Activated CD8-positive, alpha-beta T cell treated with anti-CD3 and anti-CD28 coated beads for 36 hours (primary cell): ENCODE measurements at places on chromosomes 6 and 20.
A peak's percentile ranks its signal among the peaks of the same experiment; 100 is the strongest.

DNA sequence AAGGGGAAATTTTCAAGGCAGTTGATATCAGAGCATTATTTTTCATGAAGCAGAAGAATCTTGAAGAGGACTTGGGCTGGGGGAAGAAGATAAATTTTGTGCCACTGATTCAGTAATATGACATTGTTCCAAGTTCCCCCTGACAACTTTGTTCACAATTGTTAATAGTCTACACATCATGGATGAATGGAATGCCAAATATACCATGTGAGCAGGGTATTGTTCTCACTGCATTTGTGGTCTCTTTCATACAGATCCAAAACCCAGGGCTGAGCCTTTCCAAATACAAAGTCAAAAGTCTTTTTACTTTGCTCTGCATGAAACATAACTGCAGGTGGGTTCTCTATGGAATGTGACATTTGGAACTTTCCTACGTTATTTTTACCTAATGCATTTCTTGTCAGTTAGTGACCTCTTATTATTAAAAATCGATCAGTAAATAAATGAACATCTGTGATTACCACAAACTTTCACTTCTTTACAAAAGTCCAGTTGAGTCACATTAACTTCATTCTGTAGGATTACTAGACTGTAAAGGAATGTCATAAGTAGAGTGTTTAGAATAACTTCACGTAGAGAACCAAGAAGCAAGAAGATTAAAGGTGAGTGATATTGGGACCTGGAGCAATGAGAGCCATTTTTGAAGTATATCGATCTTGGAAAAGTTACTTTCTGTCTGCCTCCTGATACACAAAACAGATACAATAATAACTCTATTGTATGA lies 100.9 kb downstream of the RCAN2 start:
- no peak for DNase-seq

GRCh38 chr6:21933351-21933750 lies 339.8 kb downstream of the SOX4 start:
- DNase-seq: no peak

- peak; percentile 95 for DNase-seq
Observed at GRCh38 chr20:38873050-38873581, 53.1 kb upstream of the FAM83D start.

DNA sequence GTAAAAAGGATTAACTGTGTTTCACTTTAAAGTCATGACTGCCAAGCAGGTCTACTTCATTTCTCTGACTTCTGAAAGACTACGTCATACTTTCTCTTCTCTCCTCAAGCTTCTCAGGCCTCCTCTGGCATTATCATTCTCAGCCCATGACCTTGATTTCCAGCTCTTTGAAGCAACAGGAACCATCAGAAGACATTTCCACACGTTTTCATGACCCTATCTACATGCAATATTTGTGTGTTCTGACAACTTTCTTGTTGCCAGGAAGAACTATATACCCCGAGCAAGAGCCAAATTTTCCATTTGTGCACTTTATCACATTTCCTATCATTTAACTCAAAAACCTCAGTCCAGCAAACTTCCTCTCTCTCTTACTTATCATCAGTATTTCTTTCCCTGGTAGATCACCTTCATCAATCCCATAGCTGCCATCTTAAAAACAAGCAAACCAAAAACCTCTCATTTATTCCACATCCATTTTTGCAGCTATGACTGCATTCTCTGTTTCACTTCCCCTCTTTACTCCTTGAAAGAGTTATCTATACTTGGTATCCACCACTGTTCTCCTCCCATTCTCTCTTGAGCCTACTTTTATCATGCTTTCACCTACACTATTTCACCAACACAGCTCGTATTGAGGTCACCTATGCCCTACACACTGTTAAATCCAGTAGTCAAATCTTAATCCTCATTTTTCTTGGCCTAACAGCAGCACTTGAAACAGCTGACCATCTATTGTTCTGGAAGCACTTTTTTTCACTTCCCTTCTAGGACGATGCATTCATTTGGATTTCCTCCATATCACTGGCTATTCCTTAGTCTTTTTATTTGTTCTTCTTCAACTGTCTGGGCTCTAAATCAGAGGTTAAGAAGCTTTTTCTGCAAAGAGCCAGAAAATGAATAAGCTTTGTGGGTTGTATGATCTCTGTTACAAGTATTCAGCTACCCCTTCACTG lies 47.1 kb downstream of the STX7 start:
- no peak for DNase-seq

DNA sequence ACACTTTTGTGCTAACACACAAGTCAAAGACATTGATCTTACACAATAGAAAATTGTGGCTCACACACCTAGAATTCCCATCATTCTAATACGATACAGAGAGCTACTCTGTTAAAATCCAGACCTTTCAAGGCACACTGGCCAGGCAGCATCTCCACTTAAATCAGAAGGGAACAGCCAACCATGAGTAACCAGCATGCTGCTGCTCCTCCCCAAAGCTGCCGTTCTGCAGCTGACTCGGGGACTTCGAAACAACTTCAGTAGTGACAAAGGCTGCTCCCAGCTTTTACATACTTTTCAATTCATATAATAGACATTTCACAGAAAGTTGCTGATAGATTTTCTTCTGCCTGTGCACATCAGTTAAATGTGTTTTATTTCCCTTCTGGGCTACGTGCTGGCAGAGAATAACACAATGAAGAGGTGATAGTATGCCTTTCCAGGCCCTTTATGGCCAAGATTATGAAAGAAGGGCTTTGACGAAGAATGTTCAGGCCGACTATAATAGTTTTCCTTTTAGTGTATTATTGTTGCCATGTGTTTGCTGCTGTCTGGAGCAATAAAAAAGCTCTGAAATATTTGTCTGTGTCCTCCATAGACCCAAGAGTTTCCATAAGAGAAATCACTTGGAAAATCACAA lies 159.0 kb downstream of the GMDS start:
- DNase-seq: no peak

DNA sequence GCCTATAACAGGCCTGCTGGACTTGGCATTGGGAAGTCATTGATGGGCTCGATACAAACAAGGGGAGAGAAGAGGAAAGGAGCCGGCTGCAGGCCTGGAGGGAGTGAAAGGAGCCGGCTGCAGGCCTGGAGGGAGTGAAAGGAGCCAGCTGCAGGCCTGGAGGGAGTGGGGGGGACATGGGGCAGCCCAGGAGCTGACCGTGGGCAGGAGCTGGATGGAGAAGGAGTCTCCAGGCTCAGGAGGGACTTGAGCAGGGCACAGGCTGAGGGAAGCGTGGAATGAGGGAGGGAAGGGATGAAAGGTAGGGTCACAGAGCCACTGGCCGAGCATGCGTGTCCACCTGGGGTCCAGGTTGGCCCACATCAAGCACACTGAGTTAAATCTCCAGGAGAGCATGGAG lies 32.0 kb downstream of the RPP40 start:
- DNase-seq: no peak

- no peak for DNase-seq
Observed at GRCh38 chr6:75608956-75609533, 7.4 kb downstream of the SENP6 start.

GRCh38 chr6:93790981-93791380 lies 371.6 kb upstream of the EPHA7 start:
- no peak for DNase-seq

- DNase-seq: no peak
Observed at GRCh38 chr6:24864343-24864742, 65.6 kb upstream of the ARMH2 start.

DNA sequence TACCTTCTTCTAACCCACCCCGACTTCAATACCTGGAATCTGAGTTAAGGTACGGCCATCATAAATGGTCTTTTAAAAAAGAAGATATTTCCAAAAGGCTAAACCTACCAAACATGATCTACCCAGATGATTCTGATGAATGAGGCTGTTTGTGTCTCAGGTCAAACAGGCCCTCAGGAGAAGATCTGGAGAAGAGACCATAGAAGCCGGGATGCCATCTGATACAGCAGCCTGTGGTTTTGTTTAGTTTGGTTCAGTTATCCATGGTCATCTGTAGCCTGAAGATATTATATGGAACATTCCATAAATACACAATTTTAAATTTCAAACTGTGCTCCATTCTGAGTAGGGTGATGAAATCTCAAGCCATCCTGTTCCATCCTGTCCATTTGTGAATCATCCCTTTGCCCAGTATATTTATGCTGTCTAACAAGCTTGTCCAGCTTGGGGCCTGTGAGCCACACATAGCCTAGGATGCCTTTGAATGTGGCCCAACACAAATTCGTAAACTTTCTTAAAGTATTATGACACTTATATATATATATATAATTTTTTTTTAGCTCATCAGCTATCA lies 4.0 kb upstream of the CAP2 start:
- no peak for DNase-seq

DNA sequence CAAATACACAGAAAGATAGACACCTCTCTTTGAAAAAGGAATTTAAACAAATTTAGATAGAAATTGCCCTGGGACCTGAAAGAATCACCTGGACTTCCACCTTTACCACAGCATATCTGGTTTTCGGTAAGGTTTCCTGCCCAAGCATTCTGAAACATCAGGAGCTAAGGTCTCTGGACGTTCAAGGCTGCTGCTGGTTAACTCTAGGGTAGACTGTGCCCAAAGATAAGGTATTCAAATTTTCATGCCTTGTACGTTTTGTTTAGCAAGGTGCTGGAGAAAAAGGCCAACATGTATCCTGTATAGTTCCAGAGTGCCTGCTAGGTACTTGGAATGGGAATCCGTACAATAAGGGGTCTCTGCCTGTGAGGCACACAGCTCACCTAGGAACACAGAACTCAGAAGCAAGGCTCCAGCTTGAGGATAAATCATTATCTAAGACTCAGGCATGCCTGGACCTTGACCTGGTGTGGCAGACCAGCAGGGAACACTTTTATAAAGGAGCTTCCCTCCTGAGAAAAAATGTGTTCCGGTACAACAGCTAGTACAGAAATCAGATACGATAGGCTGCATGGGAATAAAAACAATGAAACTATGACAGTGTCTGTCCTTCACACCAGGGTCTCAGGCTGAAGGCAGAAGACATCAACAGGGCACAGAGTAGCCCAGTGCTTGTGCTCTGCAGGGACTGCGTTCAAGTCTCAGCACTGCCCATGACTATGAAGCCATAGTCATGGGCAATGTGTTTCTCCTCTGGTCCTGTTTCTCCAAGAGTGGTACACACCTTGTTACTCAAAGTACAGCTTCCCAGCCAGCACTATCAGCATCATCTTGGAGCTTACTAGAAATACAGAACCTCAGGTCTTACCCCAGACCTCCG lies 70.4 kb downstream of the METTL24 start:
- DNase-seq: no peak

GRCh38 chr20:25695532-25696370 lies 902 bp downstream of the ZNF337 start:
- DNase-seq: no peak

- no peak for DNase-seq
Observed at GRCh38 chr20:47063407-47063806, 168.8 kb downstream of the EYA2 start.

GRCh38 chr20:45672765-45673164 lies 2.7 kb upstream of the WFDC11 start:
- DNase-seq: no peak

DNA sequence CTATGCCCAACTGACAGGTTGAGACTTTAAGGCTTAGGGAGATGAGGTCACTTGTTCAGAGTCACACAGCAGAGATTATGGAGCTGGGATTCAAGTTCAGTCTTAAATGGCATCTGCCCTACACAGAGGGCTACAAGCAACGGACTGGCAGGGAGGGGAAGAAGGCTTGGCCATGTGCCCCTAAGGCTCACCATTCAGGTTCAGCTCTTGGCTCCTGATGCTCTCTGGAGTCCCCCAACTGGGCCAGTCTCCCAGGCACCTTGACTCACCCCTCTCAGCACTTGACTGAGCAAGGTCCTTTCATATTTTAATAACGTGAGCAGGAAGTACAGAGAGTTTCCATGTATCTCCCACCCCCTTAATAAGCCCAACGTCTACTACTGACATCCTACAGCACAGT lies 71.4 kb upstream of the MAFB start:
- DNase-seq: no peak

- no peak for DNase-seq
Observed at GRCh38 chr6:97914912-97915311, 631.9 kb upstream of the MMS22L start.

DNA sequence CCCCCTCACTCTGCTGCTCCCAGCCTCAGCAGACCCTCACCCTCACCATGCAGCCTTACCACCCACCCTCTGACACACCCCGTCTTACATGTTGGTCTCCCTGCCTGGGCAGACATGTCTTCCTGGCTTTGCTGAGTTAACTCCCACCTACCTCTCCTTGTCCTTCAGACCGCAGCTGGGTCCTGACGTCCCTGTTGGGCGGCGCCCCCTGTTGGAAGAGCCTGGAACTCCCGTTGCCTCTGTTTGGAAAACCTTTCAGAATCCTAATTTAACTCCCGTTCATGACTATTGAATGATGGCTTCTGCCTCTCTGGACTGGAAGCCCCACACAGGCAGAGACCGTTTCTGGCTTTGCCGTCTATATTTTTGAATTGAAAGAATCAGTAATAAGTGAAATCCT lies 245.1 kb downstream of the MYLK4 start:
- peak; percentile 5 for DNase-seq

GRCh38 chr6:34152042-34152524 lies 6.2 kb upstream of the GRM4 start:
- no peak for DNase-seq

DNA sequence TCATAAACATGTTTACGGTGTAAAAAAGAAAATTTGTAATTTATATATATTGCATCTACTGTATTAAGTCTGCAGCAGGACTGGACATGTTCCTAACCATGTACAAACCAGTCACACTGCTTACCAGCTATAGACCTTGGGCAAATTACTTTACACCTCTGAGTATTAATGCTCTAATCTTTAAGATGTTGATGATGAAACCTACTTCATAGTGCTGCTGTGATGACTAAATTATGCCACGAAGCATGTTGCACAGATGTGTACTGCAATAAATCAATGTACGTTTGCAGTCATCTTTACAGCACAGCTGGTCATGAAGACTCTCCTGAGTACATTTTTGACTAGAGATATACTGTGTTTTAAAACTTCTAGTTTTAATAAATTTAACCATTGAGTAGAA lies 42.6 kb downstream of the PRKN start:
- no peak for DNase-seq

- no peak for DNase-seq
Observed at GRCh38 chr6:17292600-17293133, 11.5 kb downstream of the RBM24 start.

DNA sequence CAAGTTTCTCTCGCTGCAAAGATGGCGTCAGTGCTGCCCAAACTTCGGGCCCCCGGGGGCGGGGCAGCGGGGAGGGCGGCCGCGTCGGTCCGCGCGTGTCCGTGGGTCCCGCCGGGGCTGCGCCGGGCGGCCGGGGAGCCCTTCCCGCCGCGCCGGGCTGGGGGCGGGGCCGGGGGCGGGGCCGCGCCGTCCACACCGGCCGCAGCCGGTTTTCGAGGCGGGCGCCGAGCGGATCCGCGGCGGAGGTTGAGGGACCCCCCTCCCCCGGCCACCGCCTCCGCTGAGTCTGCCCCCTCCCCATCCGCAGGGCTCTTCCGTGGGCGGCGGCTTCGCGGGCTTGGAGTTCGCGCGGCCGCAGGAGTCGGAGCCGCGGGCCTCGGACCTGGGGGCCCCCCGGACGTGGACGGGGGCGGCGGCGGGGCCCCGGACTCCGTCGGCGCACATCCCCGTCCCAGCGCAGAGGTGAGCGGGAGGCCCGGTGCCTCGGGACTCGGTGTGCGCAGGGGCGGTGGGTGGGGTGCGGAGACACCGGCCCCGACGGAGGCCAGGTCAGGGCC lies 572 bp downstream of the SLC2A4RG start:
- DNase-seq: peak; percentile 49

GRCh38 chr6:138863321-138863720 lies 67.4 kb downstream of the ECT2L start:
- DNase-seq: no peak

- DNase-seq: no peak
Observed at GRCh38 chr6:89034586-89035251, 45.8 kb upstream of the PNRC1 start.

- no peak for DNase-seq
Observed at GRCh38 chr6:133954657-133955576, 1.9 kb downstream of the TBPL1 start.
